ENCODE measurements at places on chromosomes 7 and 10.

GRCh38 chr10:125160856-125161706 is 718 bp upstream of the CTBP2 start:
- DNase-seq, result peak; percentile 3

- DNase-seq, result peak; percentile 3
Measured at GRCh38 chr10:117175215-117175900, 21.9 kb upstream of the KCNK18 start.

DNA sequence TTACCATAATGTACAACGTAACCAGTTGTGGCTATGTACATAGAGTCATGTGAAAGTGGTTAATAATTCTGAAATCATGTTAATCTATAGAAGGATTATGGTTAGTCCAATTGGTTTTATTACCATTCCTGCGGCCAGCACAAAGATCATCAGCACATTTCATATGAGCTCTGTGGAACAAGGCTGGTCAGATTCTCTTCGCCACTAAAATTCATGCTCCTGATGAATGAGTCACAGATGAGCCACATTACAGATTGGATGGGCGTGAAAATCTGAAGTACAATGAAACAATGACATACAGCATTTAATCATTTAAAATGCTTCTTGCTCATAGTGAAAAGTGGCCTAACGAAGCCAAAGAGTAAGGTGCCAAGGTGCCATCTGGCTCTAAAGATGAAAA is 716.2 kb upstream of the PHF14 start:
- no peak for DNase-seq

GRCh38 chr10:43263551-43264343 is 3.1 kb downstream of the RASGEF1A start:
- DNase-seq, result no peak

DNA sequence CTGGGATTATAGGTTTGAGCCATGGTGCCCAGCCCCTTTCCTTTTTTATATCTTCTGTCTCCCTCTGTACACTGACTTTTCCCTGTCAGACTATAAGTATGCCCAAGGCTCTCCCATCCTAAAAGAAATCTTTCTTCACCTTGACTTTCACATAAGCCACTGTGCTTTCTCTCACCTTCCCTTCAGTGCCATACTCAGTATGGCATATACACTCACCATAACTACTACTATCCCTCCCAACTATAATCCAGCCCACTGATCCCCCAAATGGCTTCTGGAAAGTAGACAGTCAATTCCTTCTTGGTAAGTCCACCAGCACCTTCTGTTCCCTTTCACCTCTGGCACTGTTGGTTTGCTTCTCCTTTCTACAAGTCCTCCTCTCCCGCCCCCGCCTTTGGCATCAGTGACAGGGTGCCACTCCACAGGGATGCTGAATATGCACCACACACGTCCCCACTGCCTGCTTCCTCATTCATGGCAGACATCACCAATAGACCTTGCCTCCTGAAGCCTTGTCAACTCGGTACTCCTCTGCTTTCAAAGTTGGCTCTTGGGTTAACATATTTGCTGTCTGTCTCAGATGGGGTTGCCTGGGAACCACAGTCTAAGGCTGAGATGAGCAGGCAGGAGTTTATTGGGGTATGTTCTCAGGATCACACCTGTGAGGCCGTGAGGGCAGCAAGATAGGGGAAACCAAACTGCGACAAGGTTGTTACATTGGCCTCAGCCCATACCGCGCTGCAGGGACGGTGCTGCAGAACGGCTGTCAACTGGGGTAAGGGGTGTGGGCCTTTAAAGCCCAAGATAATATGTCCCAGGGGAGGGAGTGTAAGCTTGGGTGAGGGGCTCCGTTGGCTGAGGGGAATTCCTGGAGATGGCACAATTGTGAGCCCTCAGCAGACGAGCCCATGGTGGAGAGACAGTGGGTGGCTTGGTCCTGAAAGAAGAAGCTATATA is 7.2 kb upstream of the PSAP start:
- no peak for DNase-seq

DNA sequence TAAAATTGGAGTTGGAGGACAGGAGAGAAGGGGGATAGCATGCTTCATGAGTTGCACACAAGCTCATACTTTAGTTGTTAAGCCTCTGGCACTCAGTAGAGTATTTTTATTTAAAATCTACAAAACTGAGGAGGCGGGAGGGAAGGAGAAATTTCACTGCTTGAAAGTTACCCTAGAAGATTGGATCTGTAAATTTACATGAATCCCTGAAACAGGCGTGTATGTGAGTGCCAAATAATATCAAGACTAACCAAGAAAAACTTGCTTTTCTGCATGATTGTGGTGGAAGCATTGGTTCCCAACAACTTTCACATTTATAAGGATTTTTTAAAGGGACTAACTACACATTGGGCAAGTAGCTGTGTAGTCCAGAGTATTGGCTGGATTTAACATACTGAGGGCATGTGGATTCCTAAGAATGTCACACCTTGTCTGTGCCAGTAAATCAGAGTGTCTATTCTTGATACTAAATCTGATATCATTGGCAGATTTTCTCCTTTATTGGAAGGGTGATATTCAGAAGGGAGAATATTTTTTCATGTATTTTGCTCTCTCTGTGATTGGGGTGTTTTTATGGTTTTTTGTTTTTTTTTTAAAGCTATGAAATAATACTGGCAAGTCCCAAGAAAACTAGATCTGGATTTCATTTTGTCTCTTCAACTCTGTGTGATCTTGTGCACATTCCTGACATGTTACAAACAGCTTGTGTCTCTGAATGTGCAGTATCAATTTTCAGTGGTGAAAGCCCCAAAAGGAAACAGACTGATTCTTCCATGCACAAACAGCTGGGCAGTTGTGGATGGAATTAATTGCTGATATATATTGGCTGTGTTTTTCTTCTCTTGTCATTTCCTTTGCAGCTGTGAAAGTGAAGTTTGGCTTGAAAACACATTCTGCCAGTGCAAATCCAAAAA is 67.2 kb downstream of the ADD3 start:
- DNase-seq, result no peak

DNA sequence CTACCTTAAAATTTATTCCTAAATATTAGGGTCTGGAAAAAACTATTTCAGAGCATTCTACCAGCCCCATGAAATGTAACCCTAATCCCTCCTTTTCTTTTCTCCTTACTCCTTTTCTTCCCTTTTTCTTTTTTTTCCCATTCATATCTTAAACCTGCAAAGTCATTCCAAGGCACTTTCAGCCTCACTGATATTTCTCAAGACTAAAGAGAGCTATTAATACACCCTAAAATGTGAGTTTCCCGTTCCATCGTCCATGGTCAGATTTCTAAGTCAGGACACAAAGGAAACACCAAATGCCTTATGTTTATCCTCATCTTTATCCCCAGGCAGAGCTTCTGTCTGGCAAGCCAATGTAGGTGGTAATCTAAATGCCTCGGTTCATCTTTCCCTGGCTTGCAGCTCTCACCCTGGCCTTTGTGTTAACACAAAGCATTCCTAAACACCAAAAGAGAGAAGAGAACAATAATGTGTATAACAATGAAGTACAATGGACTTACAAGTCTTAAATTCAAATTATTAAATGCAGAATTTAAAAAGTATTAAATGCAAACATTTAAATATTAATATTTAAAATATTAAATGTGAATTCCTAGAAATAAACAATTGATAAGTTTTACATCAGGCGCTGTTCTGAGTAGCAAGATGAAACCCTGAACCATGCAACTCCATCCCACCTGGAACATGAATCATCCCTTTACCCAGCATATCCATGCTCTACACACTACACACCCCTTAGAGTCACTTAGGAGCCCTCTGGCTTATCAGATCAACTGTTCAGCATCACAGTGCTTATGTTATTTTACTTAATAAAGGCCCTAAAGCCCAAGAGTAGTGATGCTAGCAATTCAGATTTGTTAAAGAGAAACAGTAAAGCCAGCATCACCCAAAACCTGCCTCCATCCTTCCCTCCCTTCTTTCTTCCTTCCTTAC is 26.8 kb downstream of the MICU1 start:
- no peak for DNase-seq

DNA sequence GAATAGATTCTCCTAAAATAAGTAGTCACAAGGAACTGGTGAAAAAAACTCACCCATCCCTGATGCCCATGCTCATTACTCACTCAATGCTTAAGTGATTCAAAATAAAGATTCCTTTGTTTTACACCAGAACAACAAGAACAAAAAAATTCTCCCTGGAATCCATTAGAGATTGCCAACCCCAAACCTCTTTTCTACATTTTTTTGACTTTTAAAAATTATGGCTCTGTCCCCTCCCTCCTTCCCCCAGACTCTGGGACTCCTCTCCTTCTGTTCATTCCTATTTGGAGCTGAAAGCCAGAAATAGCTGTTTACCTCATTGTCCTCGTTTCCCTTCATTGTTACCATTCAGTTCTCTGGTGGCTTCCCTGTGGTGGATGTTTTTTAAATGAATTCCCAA is 63.2 kb upstream of the FHIP2A start:
- no peak for DNase-seq

- no peak for DNase-seq
Measured at GRCh38 chr7:90172624-90173023, 18.4 kb downstream of the STEAP1 start.

DNA sequence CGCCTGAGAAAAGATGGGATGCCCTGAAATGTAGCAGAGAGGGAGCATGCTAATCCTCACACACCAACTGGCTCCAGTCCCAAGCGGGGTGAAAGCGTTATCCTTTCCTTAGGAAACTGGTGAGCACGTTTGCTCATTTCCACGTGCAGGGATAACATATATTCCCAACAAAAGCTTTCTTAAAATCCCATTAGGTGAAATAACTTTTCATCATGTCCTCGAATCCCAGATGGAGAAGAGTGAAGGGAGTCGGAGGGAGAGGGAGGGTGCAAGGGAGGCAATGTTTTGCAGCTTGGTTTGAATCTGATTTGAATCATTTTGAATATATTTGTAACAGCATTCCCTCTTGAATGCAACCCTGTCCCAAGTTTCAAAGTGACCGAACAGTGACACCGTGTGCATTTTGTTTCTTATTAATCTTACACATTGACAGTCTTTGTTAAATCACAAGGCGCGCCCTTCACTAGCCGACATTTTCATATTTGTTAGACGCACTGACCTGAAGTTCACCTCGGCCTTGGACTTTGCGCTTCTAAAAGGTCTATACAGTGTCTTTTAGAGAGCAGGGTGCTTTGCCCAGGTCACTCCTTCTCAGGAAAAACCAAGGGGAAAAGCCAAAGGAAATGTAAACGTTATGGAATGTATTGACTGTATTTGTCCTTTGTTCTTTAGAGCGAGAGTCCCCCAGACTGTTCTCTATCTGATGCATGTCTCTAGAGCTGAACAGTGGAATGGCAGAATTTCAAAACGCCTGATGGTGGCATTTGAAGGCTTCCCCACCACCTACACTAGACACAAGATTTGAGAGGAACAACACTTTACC is 3.1 kb upstream of the HOXA4 start:
- no peak for DNase-seq

GRCh38 chr7:9200626-9201025 is 767.2 kb downstream of the NXPH1 start:
- no peak for DNase-seq

GRCh38 chr10:108421266-108421665 is 1256.8 kb upstream of the SORCS1 start:
- DNase-seq, result no peak

- DNase-seq, result no peak
Measured at GRCh38 chr10:30111340-30112022, 52.1 kb upstream of the JCAD start.

- DNase-seq, result no peak
Measured at GRCh38 chr10:69831231-69831855, 29.6 kb downstream of the COL13A1 start.

DNA sequence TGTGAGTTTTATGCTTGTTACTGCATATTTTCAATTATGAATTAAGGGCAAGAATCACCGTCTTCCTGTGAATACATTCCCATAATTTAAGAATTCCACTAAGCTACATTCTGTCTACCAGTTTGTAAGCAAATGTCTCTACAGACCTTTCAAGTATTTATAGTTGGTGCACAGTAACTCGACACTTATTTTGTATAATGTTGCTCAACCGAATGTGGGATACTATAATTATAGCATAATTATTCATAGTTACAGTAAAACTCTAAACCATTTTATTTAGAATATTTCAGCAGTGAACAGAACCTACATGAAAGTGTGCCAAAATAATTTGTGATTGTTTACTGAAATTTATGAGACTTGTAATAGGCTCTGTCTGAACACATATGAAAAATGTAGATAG is 17.3 kb upstream of the CUBN start:
- DNase-seq, result no peak

DNA sequence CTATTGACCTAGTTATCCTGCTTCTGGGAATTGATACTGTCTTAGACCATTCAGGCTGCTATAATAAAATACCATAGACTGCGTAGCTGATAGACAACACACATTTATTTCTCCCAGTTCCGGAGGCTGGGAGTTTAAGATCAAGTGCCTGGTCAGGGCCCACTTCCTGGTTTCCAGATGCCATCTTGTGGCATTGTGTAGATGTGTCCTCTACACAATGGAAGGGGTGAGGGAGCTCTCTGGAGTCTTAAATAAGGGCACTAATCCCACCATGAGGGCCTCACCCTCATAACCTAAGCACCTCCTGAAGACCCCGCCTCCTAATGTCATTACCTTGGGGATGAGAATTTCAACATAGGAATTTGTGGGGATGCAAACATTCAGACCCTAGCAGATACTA is 62.4 kb downstream of the SLC35B4 start:
- no peak for DNase-seq

DNA sequence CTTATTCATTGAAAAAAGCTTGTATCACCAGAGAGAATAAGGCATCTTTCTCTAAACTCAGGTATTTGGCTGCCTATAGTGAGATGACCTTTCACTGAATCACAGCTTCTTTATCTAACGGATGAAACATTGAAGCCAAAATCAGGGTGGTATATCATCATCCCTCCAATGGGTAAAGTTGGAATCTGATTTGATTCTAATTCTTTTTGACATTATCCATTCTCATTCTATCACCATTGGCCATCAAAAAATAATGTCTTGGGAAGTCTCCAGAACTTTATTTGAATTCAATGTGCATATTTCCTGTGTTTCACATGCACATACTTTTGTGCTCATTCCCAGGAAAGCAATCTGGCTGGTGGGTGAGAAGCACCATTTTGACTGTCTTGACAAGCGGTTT is 95.2 kb downstream of the PLPP4 start:
- no peak for DNase-seq

DNA sequence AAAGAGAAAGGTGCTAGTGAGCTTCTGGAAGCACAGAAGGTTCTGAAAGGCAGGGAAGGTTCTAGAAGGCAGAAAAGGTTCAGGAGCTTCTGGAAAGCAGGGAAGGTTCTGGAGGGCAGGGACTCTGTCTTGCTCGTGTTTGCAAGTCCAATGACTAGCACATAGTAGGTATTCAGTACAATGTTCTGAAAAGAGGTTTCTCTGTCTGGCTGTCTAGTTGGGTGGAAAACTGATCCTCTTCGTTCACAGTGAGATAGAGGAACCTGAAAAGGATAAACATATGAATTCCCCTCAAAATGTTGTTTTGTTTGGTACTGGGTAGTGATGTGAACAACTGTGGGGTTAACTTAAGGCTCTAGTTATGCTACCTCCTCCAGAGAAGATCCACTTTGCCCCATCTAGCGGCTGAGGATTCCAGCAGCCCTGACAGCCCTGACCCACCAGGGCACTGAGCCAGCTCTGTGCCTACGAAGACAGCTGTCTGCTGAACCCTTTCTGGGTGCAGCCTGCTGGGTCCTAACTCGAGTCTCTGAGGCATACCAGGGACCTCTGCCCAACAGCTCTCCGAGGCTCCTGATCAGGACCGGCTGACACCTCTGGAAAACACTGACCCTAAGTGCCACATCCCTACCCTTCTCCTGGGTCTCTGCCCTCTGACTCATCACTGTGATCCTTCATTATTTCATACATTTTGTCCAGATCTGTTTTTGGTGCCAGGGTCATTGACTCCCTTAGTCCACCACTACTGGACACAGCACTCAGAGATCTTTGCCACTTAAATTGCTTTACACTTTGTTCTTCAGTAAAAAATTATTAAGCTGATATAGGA is 15.4 kb downstream of the PTPRN2 start:
- no peak for DNase-seq

Measured in activated CD4-positive, alpha-beta T cell treated with anti-CD3 and anti-CD28 coated beads, Interleukin-2, Interleukin-4, amounts not matched to agents 100 ng/mL and 50 ng/mL, durations not matched to agents 16 hours and 8 hours (primary cell).